Kidney (tissue), 22 donors: ENCODE measurements at places on chromosomes 4 and X.
A peak's percentile ranks its signal among the peaks of the same experiment; 100 is the strongest.

GRCh38 chr4:26181616-26182015 lies 139.2 kb upstream of the RBPJ start:
- DNase-seq: no peak

GRCh38 chr4:76523593-76523992 lies 88.6 kb downstream of the SHROOM3 start:
- DNase-seq: no peak

GRCh38 chr4:102343964-102344519 lies 1.2 kb downstream of the SLC39A8 start:
- DNase-seq: no peak

- no peak for DNase-seq
Measured at GRCh38 chrX:153504445-153505016, 9.8 kb downstream of the BGN start.

DNA sequence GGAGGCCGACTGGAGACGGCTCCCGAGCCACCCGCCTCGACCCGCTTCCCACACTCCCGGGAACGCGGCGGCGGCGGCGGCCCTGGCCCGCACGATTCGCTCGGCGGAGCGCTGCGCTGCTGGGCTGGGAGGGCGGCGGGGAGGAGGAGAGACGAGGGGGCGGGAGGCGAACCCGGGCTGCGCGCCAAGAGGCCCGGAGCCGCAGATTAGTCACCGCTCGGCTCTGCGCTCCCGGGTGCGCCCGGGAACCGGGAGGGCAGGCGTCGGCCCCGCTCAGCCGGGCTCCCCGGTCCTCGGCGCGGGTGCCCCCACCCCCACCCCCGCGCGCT lies 11.2 kb upstream of the BCOR start:
- DNase-seq: peak; percentile 78

DNA sequence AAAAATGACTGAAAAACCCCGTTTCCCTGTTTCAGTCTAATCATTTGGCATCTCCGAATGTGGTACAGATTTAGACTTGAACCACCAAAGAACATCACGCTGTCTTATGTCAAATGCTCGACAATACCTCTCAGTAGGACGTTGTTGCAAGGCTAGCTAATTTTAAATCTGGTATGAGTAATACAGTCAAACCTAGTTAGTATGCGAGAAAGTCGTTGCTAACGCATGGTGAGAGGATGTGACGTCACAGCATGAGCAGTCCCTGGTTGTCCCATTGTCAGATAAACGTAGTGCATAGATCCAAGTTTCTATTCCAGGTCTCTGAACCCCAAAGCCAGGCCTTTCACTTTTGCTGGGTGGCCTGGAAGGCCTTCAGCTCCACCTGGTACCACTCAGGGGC lies 44.7 kb downstream of the SETD7 start:
- DNase-seq: no peak

GRCh38 chr4:25551605-25552004 lies 104.0 kb upstream of the SLC34A2 start:
- no peak for DNase-seq
